ENCODE measurements at places on chromosomes 3 and 15.

DNA sequence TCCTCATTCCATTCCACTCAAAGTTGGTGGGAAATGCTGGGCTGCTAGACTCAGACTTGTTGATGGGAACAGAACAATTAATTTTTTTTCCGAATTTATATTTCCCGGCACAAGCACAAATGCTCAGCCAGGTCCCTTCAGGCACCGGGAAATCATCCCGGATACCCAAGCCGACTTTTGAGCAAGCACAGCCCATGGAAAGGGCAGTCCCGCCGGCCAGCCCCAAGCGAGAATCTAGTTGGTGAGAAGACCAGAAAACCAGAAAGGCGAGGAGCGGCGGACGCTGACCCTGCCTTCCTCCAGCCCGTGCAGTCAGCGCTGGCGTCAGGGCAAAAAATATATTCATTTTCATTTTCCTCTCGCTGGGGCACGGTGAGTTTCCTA is 763 bp upstream of the ZIC4 start:
- no peak for DNase-seq

GRCh38 chr3:41848753-41849574 is 112.9 kb downstream of the ULK4 start:
- no peak for DNase-seq

DNA sequence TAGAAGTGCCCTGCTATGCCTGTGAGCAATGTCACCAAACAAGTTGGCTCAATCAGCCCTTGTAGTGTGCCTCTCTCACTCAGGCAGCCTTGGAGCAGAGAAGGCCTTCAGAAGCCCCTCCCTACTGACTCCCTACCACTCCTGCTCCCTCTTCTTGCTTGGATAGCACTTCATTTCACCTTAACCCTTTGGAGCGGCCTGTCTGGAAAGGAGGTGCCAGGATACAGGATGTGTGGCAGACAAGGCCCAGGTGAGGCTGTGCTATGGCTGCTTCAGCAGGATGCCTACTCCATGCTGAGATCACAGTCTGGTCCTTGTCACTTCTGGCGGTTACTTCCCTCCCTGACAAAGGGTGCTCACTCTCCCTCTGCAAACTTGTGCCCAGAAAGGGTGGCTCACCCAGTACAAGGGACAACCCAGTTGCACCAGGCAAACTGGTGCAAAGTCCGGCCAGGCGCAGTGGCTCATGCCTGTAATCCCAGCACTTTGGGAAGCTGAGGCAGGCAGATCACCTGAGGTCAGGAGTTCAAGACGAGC is 1.1 kb downstream of the MON1A start:
- DNase-seq, result no peak

- DNase-seq, result no peak
Measured at GRCh38 chr3:155096303-155097008, 16.3 kb downstream of the MME start.

GRCh38 chr15:40545457-40545856 is 19.4 kb downstream of the CCDC32 start:
- DNase-seq, result no peak

GRCh38 chr15:57665939-57666338 is 40.6 kb upstream of the POLR2M start:
- DNase-seq, result no peak

DNA sequence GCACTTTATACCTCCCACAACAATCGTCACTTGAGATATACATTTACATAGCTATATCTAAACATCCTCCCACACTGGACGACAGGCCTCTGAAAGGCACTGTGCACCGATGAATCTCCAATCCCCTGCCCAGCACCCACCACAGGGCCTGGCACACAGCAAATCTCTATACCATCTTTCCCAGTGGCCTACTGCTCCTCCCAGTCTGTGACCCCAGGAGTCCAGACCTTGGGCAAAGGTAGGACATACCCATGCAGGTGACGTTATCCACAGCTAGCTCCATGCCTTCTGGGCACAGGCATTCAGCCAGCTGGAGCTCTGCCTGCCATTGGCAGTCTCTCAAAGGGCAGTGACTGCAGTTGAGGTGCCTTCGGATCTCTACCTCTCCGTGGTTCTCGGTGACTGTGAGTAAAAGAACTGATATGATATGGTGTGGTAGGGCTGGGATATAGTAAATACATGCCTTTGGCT is 5.8 kb downstream of the LTK start:
- DNase-seq, result no peak

- no peak for DNase-seq
Measured at GRCh38 chr3:117868766-117869165, 1159.2 kb downstream of the TUSC7 start.

GRCh38 chr3:119365418-119365817 is 71.2 kb downstream of the ARHGAP31 start:
- no peak for DNase-seq

DNA sequence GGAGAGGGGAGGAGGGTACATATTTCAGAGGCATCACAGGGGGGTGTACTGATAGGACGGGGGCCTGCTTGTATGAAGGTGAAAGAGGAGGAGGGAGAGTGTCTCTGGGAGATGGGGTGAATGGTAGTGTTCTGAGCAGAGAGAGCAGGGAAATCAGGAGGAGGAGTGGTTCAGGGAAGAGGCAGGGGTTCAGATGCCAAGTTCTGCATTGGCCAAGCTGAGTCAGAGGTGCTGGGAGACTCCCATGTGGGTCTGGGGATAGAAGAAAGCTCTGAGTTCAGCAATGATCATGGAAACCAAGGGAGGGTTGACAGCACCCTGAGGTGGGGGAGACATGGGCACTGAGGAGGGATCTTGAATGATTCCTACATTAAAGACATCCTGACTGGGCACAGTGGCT is 3.0 kb downstream of the CYP8B1 start:
- DNase-seq, result no peak

DNA sequence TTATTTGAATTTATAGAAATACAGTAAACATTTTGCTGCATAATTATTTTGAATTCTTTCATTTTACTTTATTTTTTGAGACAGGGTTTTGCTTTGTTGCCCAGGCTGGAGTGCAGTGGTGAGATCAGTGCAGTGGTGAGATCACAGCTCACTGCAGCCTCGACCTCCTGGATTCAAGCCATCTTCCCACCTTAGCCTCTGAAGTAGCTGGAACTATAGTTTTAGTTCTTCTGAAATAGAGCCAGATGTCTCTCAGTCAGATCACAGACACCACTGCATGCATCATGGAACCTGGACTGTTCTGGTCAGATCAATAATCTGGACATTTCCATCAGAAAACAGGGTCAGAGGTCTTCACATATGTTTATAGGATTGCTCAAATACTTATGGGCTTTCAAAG is 7.9 kb downstream of the RPLP1 start:
- no peak for DNase-seq

- no peak for DNase-seq
Measured at GRCh38 chr15:34999906-35000305, 11.8 kb upstream of the ZNF770 start.

DNA sequence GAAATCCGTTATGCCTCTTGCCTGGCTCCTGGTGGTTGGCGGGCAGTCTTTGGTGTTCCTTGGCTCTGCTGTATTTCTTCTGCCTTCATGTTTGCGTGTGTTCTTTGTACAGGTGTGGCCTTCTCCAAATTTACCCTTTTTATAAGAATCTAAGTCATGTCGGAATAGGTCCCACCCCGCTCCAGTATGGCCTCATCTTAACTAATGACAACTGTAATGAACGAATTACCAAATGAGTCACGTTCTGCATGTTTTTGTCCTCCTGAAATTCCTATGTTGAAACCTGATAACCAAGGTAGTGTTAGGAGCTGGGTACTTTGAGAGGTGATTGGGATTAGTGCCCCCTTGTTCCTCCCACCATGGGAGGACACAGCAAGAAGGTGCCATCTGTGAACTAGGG is 71.1 kb downstream of the ITPR1 start:
- no peak for DNase-seq

GRCh38 chr3:151281671-151282324 is 3.5 kb upstream of the P2RY14 start:
- no peak for DNase-seq

DNA sequence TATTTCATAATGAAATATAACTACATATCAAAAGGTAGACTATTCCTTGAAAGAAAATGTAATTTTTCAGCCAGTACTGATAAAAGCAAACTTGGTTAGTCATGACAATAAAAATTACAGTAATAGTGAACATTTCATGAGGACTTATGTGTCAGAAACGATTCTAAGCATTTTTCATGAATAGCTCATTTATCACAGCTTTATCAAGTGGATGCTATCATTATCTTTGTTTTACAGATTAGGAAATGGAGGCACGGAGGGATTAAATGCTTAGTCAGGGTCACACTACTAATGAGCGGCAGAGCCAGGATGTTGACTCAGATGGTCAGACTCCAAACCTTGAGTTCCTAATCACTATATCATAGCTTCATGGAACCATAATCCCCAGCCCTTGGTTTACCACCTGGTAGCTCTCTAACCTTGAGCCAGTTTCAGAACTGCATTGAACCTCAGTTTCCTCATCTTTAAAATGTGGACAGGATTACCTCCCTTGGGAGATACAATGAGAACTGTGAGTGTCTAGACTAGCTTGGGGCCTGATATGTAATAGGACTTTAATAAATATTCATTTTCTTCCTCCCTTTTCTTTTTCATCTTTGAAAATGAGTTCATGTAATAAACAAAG is 85.4 kb downstream of the TNIK start:
- no peak for DNase-seq

DNA sequence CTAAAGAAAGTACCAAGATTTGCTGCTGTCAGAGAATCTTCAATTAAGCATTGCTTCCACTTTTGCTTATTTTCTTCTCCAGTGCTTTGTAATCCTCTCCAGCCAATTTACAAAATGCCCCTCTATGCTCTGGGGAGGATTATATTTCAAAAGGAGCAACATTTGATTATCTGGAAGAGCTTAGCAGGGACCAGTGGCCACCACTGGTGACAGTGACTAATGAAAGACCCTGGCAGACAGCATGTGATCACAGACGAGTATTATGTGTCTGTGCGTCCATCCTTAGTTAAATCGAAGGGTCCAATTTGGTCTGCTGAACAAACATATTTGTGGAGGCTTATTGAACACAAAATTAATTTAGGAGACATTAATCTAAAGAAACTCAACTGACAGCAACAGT is 152.6 kb downstream of the ZNF621 start:
- DNase-seq, result no peak

GRCh38 chr3:126671521-126671920 is 16.6 kb upstream of the TXNRD3 start:
- DNase-seq, result no peak

DNA sequence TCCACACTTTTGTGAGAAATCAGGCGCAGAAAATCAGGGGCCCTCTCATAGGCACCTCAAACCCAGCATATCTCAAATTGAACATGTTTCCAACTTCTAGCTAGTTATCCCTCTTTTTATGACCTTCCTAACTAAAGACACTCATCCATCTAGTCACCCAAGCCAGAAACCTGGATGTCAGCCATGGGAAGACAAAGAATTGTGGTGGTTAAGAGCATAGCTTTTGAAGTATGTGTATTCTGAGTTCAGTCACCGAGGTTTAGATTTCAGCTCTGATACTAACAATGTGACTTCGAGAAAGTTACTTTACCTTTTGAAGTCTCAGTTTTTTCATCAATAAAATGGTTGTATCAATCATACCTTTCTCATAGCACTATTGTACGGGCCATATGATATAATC is 495.5 kb downstream of the NLGN1 start:
- no peak for DNase-seq

DNA sequence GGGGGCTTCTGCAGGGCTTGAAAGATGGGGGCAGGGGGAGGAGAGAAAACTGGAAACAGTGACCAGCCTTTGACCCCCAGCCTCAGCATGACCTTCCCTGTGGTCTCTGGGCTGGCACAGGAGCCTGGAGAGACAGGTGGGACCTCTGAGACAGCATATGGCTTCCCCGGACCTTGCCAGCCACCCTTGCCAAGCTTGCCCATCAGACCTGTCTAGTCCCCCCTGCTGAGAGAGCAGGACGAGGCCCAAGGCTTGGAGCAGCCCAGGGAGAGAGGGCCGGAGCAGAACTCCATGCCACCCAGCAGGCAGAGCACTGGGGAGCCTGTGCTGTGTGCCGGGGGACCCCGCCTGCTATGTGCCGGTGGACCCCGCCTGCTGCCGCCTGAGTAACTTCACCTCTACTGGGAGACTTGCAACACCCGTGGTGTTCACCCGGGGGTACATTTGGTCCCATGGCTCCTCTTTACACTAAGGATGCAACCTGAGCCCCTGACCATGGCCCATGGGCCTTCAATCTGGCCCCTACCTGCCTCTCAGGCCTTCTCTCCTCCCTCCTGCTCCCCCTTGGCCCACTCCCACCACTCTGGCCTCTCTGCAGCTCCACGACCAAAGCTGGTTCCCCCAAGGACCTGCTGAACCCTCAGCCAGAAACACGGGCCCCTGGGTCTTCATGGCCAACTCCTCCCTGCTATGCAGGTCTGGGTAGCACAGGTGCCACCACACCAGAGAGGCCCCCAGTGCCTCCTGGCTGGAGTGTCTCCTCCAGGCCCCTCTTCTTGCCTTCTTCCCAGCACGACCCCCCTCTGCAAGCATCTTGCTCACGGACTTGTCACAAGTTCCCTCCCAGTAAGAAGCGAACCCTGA is 21.1 kb upstream of the SLC41A3 start:
- no peak for DNase-seq

DNA sequence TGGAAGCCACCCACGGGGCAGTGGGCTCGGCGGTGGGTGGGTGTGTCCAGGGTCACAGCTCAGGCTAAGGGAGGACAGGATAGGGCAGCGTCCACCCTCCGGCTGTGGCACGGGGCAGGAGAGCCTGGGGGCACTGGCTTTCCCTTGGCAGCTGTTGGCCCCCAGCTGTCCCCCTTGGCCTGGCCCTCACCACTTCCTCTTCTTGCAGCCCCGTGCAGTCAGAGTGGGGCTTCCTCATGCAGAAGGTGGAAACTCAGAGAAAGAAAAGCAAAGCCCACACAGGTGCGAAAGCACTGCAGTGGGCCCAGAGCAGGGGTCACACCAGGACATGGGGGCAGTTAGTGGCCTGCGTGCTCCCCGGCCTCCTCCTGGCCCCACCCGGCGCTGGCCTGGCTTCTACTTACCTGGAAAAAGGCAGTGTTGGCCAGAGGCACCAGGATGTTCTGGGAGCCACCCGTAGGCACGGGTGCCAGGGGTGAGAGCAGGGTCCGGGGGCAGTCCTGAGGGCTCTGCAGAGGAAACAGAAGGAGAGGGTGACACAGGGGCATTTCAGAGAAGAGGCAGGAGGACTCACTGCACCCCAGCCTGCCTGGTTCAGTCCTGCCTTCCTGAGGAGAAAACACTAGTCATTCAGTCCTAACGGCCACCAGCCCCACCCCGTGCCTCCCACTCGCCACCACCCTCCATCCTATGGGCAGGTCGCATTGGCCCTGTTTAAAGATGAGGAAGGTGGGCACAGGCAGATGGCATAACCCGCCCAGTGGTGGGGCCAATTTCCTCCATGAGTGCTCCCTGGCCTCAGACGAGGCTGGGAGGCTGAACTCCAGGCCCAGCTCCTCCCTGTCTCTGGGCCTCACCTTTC is 28.3 kb downstream of the PLXND1 start:
- DNase-seq, result peak; percentile 23

- no peak for DNase-seq
Measured at GRCh38 chr15:59830873-59831272, 141.8 kb upstream of the BNIP2 start.

DNA sequence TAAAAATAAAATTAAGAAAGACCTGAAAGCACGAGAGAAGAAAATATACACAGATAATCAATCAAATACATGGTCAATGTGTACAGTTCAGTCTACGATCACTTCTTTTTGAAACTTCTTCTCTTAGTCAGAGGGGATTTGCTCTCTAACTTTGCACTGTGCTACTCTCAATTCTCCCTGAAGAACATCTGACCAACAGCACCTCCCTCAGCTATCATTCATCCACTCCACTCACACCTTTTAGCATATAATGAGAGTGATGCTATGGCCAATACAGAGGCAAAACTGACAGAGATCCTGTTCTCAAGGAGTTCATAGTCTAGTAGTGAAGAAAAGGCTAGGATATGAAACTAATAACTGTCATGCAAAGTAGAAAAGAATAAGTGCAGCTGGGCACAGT is 45.9 kb downstream of the P3H2 start:
- no peak for DNase-seq

Data from GM18507 (cell line).